ENCODE measurements at places on chromosomes 4 and X. TPM values are rescaled to one million over a fixed set of nuclear protein-coding genes. Genes with fewer than 3 reads are reported as not detected.

Gene PI4K2B
- 19.3 TPM for total RNA-seq

Gene C4orf33
- total RNA-seq, result 17.4 TPM

DNA sequence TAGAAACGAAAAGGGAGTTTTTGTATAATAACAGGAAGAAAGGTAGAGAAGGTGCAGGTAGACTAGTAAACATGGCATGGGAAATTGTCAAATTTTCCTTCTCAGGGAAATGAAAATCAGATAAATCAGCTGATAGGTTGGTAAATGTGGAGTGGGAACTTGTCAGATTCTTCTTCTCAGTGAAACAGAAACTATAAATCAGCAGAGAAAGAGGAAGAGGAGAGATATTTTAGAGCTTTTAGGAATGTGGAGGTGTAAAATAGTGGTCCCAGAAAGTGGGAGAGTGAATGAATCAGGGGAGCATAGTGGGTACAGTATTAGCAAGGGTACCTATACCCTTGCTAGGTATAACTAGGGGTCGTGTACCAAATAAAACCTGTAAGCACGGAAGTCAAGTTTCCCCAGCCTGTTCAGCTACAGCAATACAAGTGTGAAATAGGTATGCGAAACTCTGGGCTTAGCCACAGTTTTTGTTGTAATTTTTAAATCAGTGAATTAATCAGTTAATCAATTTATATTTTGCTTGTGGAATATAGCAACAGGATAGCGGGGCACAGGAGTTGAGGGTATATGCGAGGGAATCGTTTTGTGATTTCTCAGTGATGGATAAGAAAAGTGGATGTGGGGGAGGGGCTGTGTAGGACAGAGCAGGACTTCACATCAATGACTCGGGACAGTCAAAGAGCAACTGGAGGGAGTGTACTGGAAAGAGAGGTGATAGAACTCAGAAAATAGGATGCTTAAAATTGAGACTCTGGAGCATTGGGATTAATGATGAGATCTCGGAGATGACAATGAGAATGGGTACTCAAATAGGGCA lies 561.5 kb downstream of the INPP4B start:
- no peaks in the 10 kb centered on the region for H3K36me3 ChIP-seq
- H3K4me3 ChIP-seq, result no peak overlapping the region
- DNase-seq, result no peak
- peaks cover 15% of the 10 kb centered on the region for H3K4me1 ChIP-seq
- H3K27me3 ChIP-seq, result no peaks in the 10 kb centered on the region
- H3K27ac ChIP-seq, result no peak overlapping the region

DNA sequence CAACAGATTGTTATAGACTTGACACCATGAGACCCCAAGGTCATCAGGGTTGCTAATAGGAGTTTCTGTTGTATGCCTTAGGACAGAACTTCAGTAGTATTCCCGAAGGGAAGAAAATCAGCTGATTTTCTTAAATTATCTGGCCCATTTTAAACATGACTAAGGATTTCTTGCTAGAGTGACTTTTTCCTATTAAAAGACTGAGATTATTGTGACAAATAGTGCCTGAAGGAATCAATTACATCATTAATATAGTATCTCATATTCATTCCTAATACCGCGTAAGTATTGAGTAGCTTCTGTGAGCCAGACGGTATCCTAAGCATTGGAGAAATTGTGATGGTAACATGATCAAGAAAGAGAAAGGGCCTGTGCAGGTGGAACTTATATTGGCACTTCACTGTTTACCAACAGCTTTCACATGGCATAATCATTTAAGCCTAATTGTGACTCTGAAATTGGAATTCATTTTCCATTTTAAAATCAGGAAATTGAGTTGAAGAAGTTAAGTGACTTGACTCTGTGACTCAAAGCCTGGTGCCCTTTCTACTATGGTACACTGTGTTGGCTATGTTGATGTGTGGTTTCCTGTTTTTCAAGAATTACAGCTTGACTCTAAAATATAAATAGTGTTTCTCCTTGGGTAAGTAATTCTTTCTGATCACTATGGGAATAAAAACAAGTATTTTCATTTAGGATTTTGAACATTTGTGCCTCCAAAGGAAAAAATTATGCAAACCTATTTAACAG lies 4.1 kb downstream of the AFF1 start:
- H3K27ac ChIP-seq, result no peak overlapping the region
- no peaks in the 10 kb centered on the region for H3K36me3 ChIP-seq
- H3K4me1 ChIP-seq, result peaks cover 44% of the 10 kb centered on the region
- peak; percentile 40 for DNase-seq

All from PC-9 (cell line).